ENCODE measurements at places on chromosomes 3 and 15.
A peak's percentile ranks its signal among the peaks of the same experiment; 100 is the strongest.

DNA sequence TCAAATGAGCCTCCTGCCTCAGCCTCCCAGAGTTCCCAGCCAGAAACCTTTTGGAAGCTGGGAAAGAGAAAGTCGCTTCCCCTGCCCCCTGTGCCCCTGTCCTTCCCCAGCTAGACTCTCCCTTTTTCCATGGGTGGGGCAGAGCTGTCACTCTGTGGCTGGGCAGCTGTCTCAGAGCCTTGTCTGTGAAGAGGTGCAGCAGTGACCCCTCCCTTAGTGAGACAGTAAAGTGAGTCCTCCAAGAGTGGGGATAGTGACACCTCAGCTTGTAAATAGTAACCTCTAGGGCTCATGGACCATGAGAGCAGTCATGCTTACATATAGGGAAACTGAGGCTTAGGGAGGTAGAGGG lies 76.3 kb downstream of the SMAD6 start:
- DNase-seq: no peak

- no peak for DNase-seq
Observed at GRCh38 chr3:111472556-111472955, 69.4 kb upstream of the CD96 start.

DNA sequence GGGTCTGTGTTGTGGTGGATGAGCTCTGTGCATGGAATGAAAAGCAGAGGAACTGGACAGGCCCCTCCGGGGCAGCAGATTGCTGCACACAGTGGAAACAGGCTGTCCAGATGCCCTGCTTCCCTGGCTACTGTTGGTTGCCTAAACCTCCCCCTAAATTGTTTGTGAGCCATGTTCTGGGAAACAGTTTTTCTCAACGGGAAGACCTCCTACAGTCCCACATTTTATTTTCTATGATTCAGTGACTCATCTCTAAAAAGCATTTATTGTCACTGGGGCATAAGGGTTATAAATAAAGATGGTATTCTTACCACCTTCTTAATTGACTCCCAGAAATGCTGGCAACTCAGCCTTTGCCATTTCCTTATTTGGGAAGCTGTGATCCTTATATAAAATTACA lies 20.3 kb upstream of the PTPN9 start:
- DNase-seq: no peak

GRCh38 chr15:34642247-34642646 lies 58.8 kb upstream of the GOLGA8B start:
- peak; percentile 95 for DNase-seq

Measured in SK-N-DZ (cell line).